ENCODE measurements at places on chromosomes 6 and 20.

DNA sequence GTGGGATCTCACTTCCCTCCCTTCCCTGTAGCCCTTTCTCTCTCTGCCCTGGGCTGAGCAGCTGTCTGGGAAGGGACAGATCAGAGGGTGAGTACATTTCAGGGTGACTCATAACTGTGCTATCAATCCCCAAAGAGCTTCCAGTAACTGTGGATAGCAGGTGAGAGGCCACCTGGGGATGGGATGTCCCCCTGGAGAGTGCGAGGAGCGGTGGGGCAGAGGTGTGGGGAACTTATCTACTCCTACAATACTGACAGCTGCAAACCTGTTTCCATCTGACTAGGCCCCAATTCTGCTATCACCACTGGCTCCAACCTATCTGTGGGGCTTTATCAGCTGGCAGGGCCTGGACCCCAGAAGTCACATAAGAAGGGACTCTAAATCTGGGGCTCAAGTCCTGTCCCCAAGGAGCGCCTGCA lies 32.6 kb downstream of the KCNK5 start:
- no peak for DNase-seq

DNA sequence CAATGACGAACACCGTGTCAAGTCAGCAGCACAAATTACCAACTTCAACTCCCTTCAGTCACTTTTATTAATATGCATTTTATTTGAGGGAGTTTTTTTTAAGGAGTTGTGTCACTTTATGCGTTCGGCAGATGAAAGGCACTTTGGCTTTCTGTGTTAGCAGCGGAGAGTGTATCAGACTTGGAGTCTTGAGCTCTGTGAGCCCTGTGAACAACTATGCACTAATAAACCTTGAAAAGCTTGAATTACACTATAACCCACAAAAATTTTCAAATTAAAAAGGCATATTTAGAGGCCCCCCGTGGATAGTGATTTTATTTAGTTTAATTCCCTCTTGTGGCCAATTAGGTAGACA lies 335.3 kb upstream of the NT5E start:
- no peak for DNase-seq

DNA sequence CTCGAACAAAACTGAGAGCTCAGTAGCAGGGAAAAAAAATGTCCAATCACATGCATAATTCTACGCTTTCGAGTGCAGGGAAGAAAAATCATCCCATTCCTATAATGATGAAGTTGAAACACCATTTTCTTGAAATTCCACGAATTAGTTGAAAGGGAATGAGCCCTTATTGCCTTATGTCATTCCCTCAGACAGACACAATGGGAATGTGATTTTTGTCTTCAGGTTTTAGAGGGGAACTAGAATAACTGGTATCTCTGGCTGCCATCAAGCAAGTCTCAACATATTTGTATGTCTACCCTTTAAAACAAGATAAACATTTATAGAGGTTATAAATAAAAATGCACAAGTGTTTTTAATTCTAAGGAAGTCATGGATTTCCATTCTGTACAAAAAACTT lies 87.9 kb downstream of the KIF13A start:
- no peak for DNase-seq

DNA sequence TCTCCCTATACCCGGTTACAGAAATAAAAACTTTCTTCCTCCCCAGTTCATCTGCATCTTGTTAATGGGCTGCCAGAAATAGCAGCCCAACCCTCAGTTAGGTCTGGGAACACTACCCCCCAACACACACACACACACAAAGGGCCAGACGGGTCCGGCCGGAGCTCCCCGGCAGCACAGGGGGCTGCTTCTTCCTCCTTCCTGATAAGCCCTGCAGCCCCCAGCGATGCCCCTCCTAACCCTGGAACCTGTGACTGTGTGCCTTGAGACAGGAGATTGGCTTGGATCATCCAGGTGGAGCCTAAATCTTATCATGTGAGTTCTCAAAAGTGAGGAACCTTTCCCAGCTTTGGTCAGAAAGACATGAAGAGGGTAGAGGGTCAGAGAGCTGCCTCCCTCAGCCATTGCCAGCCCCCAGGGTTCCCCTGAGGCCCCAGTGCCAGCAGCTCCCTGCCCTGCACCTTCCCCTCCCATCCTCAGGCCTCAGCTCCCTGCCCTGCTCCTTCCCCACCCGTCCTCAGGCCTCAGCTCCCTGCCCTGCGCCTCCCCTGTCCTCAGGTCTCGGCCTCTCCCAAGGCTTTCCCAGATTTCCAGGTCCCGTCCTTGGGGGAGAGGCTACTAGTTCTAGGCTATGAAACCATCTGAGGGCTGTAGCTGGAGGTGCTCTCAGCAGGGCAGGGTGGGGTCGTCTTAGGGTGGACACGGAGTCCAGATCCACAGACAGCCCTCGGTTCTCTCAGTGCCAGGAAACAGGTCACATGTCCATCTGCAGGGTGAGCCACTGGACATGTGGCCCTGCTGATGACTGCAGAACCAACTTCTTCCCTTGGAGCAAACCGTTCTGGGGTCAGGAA lies 34.5 kb upstream of the CST7 start:
- DNase-seq, result no peak

DNA sequence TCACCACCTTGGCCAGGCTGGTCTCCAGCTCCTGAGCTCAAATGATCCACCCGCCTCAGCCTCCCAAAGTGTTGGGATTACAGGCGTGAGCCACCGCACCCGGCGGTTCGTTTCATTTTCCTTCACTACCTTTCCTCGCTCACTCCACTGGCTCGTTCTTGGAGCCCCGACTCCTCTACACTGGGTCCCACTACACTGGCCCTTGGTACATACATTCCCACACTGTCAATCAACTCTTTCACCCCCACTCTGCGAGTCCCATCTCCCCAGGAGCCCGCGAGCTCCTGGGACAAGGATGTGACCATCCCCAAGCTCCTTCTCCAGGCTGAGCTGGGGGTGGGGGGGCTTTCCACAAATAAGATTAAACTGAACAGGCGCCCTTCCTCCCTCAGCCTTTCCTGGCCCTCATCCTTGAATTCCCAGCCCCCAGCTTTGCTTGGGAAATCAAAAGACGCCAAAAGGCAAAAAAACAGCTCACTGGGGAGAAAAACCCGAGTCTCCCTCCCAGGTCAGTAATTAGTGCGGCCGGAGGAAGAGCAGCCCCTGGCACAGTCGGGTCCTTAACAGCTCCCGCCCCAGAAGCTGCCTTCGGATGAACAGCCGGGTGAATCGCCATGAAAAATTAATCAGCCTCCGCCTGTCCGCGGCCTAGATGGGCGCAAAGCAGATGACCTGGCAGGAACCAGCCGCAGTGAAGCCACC lies 42.8 kb upstream of the LY86 start:
- no peak for DNase-seq

DNA sequence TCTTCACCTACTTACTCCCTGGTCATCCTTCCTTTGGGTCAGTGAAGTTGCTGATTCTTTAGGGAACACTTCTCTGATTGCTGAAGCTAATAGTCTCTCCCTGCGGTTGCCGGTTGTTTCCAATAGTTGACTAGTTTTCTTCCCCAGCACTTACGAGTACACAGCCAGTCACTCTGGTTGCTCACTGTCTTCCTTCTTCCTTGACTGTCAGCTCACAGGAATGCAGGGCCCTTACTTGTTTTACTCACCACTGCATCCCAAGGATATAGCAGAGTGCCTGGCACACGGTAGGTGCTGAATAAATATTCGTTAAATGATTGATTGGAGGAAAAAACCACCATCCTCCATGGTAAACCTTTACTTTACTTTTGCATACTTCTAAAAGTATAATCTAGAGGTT lies 345.0 kb downstream of the QKI start:
- no peak for DNase-seq

- DNase-seq, result no peak
These were observed 229.5 kb downstream of the ERMARD start for GRCh38 chr6:169980826-169981450.

Measured in CD4-positive, alpha-beta T cell treated with Interleukin-21 for 1 hour (primary cell).